ENCODE measurements at places on chromosomes 2 and 18.

GRCh38 chr2:240509667-240510512 lies 47.9 kb downstream of the ANKMY1 start:
- peak; percentile 9 for DNase-seq

- no peak for DNase-seq
Observed at GRCh38 chr2:71466301-71467179, 13.2 kb downstream of the DYSF start.

DNA sequence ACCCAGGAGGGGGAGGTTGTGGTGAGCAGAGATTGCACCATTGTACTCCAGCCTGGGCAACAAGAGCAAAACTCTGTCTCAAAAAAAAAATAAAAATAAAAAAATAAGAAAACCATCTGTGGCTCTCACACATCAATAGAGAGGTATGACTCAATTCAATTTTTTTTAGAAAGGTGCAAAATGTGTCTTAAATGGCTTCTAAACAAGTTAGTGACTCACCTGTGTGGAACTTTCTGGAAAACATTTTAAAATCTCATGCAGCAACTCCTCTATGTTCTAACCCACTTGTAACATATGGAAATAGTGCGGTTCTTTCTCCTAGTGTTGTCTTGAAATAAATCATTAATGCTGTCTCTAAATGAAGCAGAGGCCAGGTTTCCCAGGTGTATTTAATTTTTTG lies 10.7 kb upstream of the SULT1C4 start:
- no peak for DNase-seq

DNA sequence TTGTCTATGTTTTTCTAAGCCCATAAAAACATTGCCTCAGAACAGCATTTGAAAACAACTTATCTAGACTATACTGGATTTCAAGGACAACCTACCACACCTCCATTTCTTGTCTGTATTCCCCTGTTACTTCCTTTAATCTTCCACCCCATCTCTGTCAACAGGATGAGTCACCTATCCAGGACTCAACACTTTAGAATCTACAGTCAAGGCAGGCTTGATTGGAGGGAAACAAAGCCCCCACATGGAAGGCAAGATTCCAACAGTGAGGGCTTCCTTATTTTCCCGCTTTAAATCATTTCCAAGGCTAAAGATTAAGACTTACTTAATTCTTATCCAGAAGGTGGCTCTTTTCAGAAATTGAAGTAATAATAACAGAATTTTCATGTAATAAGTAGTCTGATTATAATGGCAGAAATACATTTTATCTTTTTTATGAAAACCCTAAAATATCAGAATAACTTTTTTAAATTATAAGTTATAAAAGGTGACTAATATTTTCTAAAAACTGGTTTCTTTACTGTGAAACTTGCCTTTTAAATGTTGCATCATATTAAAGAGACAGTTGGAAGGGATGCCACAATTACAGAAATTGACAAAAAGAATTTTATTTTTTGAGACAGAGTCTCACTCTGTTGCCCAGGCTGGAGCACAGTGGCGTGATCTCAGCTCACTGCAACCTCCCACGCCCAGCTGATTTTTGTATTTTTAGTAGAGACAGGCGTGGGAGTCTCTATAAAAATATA lies 138.7 kb upstream of the CCDC150 start:
- DNase-seq, result no peak

DNA sequence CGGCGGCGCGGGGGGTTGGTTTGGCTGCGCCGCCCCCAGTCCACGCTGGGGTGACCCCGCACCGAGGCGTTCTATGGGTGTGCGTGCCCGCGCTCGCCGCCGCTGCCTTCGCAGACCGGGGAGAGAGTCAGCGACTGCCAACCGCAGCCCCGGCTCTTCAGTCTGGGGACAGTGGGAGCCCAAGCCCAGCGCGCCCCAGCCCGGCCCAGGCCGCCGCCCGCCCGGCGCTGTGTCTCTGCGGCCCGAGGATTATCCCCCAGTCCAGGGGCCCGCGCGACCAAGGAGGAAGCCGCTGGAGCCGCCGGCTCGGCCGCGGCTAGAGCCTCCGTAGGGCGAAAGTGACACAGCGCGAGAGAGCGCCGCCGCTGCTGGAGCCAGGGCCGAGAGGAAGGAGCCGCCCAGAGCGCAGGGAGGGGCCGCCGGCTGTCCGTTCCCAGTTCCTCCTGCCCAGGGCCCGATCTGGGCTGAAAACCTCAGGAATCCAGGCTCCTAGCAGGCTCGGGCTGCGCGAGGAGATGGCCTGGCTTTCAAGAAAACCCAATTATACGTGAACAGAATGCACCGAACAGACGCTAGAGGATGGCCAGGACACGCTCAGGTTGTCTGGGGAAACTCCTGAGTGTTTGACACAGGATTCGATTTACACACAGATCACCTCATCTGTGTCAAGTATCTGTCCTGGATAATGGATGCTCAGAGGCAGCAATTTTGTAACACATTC lies 2.4 kb downstream of the CTIF start:
- DNase-seq, result peak; percentile 35

DNA sequence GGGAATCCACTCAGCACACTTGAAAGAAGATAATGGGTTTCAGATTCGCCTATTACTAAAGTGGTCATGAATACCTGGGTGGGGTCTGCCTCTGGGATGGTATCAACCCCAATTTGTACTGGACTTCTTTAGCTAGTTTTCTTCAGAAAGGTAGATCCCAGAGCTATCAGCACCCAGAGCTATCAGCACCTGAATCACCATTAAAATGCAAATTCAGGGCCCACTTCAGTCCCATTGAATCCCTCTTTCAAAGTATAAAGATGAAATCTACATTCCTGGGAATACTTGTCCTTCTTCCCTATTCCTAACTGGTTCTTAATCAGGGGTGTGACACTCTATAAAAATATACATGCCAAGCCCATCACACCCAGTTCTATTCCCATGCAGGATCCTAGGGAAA lies 914.3 kb downstream of the DCC start:
- DNase-seq, result no peak
